ENCODE measurements at places on chromosomes 3 and 15.

DNA sequence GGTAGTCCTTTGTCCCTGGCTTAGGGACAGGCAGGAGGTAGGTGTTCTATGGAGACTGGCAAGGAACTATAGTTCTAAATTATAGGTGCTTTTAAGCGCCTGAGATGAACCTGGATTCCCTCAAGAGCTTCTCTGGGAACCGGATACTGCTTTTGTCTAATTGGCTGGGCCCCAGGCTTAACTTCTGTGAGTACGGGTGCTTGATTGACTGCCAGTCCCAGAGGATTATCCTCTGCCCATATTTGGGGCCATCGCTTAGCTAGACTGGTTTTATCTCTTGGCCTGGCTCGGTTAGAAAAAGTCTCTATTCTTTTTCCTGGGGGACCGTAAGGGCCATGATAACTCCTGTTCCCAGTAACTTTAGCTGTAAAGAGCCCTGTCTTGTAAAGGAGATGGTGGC, 339.1 kb downstream of the KCNH8 start:
- no peak for DNase-seq

DNA sequence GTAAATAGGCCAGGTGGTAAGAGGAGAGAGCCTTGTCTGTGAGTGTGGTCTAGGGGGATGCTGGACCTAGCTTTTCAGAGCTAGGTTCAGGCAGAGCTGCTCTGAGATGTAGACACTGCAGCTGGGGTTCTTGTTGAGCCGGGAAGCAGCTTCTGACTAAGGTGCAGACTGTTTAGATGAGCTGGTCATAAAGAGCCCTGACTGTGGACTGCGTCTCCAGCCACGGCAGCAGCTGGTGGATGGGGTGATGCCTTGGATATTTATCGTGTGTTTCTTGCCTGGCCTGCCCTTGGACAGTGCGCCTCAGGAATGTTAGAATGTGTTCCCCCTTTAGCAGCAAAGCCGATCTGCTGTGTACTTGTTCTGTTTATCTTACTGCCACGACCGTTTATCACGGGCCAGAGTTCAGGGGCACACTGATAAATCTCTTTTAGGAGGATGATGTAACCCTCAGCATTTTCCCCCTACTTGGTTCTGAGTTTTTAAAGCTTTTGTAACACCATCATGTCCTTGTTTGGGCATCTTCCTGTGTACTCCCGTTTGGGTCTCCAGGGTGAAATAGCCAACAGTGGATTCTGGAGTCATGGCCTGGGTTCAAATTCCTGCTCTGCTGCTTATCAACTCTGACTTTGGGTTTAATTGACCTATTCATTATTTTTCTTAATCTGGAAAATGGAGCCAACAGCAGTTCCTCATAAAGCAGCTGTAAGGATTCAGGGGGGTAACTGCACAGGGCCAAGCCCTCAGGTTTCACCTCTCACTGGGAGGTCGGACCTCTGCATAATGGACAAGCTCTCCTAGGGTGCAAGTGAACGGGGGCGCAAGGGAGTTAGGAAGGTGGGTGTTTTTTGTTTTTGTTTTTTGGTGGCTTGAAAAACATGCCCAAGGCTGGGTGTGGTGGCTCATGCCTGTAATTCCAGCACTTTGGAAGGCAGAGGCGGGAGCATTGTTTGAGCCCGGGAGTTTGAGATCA, 51.4 kb downstream of the FLNB start:
- no peak for DNase-seq

DNA sequence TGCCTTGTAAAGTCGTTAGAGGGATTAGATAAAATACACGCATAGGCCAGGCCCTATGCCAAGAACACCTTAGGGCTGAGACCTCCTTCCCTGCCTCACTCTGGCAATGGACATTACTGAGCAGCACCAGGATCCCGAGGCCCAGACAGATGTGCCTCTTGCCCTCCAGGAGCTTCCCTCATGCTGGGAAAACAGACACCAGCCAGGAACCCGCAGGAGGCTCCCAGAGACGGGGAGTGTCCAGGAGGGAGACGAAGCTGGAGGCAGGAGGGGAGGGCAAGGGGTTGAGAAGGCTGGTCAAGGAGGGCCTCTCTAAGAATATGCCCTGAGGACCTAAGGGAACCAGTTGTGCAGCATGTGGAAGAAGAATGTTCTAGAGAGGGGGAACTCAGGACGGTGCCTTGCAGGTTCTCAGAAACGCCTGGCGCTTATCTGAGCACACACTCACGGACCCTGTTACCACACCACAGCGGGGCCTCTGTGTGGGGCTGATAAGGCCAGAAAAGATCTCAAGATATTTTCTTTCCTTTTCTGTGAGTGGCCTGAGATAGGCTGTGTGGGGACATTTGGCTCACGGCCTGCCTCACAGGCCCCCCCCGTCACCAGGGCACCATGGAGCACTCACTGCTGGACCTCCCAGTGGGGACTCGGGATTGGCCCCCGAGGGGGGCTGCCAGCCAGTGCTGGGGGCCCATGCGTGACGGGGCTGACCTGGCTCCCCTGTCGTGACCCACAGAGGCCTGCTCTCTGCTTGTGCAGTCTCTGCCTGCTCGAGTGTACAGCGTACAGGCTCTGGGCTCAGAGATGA, 22.0 kb upstream of the CYP11A1 start:
- peak; percentile 99 for DNase-seq

DNA sequence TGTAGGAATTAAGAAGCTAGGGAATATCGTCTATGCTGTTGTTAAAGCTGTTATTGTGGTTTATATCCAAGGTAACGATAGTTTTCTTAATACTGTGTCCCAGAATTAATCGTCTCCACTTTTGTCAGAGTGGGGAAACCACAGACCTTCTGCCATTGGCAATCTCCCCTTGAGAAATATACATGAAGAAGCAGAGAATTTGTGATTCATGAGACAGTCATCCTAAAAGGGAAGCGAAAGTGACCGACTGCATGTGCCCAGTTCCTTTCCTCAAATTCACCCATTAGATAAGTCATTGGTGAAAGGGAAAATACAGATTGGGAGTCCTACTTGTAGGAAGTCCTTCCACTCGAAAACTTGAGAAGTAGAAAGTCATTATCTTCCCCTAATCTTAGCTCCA, 26.6 kb downstream of the DIPK2A start:
- DNase-seq: no peak

DNA sequence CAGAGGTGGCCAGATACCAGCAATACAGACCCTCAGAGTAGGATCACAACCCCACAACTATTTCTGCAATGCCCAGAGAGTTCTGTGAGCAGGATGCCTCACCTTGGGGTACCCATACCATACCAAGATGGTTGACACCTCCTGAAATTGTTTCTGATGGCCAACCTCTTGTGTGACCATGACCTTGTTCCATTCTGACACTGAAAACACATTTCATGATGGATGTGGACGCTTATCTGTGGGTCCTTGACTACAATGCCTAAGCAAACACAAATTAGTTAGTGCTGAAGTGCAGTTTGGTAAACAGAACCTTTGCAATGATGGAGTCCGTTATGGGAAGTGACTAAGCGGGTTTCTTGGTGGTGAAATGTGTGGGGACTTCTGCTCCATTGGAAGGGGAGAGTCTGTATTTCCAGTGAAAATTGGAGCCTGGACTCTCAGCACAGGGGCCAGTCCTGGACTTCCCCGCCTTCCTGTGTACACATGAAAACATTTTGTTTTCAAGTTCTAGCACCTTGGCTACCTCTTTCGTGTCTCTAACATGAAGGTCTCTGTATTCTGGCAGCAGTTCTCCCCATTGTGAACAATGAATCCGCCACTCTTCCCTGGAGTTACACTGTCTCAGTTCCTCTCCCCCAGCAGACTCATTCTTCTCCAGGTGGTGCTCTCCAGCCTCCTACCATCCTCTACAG, 106.2 kb downstream of the XXYLT1 start:
- DNase-seq: peak; percentile 73

DNA sequence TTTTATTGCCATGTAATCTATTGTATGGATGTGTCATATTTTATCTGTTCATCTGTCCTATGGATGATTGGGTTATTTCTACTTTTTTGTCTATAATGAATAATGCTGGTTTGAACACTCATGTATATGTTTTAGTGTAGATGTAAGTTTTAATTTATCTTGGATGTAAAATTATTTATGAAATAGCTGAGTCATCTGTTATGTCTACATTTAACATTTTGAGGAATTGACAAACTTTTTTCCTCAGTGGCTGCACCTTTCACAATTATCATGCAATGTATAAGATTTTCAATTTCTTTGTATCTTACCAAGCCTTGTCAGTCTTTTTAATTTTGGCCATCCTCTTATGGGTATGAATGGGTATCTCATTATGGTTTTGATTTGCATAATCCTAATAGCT, 666.4 kb downstream of the DIPK2A start:
- no peak for DNase-seq

GRCh38 chr15:45603881-45604280, 16.7 kb downstream of the BLOC1S6 start:
- DNase-seq: no peak

GRCh38 chr3:71245971-71246880, 337.3 kb downstream of the FOXP1 start:
- DNase-seq: peak; percentile 48

- DNase-seq: no peak
Observed at GRCh38 chr3:110618512-110619226, 452.9 kb upstream of the NECTIN3 start.

GRCh38 chr3:152192936-152193672, 75.6 kb upstream of the MBNL1 start:
- DNase-seq: no peak

GRCh38 chr3:4496087-4496452, 2.9 kb downstream of the ITPR1 start:
- no peak for DNase-seq

- no peak for DNase-seq
Observed at GRCh38 chr15:99137877-99138276, 33.0 kb downstream of the SYNM start.

DNA sequence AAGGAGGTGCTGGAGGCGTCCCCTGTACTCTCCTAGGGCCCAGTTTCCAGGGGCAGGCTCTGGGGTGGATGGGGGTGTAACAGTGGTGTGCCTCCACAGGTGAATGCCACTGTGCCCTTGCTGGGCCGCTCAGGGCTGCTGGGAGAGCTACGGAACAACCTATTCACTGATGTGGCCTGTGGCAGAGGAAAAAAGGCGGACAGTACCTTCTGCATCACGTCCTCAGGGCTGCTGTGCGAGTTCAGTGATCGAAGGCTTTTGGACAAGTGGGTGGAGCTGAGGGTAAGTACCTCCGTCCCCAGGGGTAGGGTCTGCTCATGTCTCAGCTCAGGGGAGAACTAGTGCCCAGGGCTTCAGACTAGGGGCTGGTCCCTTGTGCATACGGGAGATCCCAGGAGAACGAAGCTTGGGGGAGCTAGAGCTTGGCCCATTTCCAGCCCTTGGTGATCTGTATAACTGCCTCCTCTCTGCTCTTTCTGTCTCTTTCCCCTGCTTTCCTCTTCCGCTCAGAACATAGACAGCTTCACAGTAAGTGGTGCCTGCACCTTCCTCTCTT, 15.0 kb upstream of the JMJD7 start:
- DNase-seq: no peak

- no peak for DNase-seq
Observed at GRCh38 chr3:72261566-72262564, 476.9 kb upstream of the PROK2 start.

GRCh38 chr3:62712746-62713145, 162.5 kb downstream of the CADPS start:
- no peak for DNase-seq

DNA sequence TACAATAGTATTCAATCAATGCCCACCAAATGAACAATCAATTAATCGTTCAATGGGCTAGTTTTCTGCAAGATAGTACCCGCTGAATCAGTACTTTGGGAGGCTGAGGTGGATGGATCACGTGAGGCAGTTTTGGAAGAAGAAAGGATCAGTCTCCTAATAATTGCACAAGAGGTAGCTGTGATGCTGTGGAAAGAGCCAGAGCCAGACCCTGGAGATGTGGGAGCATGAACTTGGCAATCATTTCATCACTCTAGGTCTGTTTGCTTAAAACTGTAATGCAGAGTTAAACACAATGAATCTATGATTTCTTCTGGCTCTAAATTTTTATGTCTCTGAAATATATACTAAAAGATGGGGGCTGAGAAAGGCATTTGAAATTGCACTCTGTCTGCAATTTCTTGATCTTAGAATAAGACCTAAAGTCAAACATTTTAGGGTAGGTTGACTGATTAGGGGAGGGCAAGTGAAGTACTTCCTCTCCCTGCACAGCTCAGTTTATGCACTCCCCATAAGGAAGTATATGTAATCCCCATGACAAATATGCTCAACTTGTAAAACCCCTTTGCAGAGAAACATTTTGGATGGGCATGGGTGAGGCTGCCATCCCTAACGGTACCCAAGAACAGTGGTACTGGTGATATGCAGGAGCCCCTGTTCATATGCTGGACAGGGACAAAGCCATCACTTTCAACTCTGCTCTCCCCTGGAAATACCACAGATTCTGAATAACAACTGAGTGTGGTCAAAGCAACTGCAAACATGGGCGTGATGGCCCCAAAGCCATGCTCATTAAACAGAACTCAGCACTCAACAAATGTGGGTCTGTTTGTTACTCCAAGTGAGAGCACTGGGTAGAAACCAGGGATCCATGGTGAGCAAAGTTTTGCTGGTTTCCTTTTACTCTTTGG, 28.6 kb upstream of the SPATA12 start:
- peak; percentile 57 for DNase-seq

- DNase-seq: no peak
Observed at GRCh38 chr3:133136114-133137041, 98.2 kb downstream of the TMEM108 start.

DNA sequence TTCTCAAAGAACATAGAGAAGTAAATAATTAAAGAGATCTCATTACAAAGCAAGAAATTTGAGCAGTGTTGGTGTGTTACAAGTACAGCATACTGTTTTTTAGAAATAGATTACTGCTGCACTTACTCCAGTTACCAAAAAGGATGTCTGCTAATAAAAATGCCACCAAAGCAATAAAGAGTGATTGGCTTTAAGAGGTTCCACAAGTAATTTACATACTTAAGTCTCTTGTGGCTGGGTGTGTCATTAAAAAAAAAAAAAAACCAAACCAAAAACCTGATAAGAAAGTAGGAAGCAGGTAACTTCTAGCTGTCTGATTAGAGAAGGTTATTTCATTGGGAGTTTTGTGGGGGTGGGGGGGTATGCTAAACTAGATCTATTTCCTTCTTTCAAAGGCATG, 15.2 kb downstream of the RAB11A start:
- no peak for DNase-seq

- peak; percentile 82 for DNase-seq
Observed at GRCh38 chr3:128572644-128573105, 77.9 kb downstream of the RPN1 start.

DNA sequence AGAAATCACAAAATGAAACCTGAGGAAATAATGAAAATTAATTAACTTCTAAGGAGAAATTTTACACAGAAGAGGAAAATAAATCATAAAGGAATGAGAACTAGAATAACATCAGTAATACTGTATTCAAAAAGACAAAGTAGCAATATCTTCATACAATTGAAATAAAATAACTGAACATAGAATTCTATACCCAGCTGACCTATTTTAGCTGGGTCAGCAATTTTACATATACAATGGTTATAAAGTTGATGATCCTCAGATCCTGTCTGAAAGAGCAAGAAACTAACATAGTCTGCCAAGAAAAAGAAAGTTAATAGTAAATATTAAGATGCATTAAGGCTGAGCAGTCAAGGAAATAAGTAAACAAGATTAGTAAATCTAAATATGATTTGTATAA, 93.0 kb upstream of the P3H2 start:
- DNase-seq: no peak

GRCh38 chr3:128590948-128591347, 59.7 kb downstream of the RPN1 start:
- no peak for DNase-seq
